ENCODE measurements at places on chromosomes 3 and 15.

DNA sequence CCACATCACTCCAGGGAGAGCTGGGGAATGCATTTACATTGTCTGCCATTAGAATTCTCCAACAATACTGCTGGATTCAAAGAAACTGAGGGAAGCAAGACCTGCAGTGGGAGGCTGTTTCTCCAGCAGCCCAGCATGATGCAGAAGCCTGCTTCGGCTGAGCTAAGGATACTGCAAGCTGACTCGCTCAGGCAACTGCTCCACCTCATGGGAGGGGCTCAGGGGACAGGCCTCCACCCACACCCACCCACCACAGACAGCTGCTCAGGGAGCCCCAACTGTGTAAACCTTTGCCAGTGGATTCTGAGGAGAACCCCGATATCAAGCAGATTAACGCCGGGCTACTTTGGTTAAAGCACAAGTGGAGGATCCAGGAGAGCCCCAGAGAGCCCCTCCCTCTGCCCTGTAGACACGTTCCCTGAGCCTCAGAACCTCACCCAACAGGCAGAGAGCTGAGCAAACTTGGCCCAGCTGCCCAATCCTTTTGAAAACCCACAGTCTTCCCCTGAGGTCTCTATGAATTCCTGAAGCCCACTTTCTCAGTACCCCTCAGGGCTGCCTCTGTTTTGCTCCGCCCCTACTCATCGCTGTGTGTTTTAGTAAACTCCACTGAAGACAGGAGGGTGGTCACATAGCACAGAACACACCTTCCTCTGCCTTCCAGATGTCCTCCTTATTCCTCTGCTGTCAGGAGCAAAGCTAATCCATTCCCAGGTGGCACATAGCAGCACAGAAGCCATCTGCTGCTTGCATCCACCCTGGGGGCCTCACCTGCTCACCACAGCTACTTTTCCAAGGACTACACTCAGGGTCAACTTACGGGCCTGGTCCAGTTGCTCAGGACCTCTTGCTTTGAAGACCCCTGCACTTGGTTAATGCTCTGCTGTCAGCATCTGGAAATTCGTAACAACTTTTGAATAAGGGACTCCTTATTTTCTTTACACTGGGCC lies 269.0 kb downstream of the ABHD5 start:
- no peak for DNase-seq

DNA sequence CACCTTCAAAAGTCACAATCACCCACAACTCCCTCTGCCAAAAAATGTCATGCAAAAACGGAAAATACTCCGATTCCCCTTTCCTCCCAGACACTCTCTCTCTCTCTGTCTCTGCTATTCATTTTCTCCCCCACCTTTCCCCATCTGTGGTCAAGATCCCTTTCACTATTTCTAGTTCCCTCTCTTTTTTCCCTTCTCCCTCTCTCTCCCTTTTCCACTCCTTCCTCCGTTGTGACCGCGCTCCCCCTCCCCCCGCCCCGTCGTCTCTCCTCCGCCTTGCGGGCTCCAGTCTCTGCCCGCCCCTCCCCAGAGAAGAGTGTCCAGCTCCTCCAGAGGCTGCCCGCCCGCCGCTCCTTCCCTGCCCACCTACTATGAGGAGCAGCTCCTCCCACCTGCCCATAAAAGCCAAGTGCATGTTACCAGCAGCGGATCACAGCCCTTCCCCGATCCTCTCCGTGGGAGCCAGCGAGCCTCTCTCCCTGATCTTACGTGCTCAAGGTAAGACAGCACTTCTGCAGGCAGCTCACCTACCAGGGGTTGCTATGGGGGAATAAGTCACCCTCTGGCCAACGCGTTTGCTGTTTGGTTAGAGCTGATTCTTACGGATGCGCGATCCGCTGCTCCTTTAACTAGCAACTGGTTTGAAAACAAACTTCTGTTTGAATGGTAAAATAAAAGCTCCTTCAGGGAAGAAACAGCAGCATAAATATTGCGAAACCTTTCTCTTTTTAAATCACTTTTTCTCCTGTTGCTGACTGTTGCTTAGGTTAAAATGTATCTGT lies at the start of gene COL8A1:
Gene COL8A1 (plus strand): TSS at position 428 of the 782 bp plus-strand sequence. CDS start 152,089 bp downstream, outside the sequence.
- peak; percentile 69 for DNase-seq

DNA sequence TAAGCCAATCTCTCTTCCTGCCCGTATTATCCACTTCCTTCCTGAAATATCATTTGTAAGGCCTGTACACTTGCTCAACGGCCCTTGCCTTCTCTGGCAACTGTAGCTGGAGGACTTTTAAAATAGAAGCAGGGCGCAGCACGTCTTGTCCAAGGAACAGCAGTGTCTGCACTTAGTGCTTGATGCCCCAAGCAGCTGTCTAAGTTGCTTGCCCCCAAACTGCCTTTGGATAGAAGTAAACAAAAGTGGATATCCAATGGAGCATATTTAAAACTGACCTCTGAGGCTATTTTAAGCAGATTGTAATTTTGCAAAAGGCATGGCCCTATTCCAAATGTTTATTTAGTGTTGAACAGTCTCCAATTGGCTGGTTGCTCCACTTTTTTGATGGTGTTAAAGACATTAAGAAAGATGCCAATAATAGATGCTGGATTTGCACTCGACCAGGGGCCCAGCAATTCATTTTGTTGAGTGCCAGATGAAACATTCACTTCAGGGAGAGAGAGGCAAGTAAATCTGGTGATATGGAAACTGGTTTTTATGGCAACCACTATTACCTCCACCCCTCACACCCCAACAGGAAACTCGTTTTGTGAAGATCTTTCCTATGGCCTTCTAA lies 526.8 kb upstream of the TBL1XR1 start:
- DNase-seq: no peak

DNA sequence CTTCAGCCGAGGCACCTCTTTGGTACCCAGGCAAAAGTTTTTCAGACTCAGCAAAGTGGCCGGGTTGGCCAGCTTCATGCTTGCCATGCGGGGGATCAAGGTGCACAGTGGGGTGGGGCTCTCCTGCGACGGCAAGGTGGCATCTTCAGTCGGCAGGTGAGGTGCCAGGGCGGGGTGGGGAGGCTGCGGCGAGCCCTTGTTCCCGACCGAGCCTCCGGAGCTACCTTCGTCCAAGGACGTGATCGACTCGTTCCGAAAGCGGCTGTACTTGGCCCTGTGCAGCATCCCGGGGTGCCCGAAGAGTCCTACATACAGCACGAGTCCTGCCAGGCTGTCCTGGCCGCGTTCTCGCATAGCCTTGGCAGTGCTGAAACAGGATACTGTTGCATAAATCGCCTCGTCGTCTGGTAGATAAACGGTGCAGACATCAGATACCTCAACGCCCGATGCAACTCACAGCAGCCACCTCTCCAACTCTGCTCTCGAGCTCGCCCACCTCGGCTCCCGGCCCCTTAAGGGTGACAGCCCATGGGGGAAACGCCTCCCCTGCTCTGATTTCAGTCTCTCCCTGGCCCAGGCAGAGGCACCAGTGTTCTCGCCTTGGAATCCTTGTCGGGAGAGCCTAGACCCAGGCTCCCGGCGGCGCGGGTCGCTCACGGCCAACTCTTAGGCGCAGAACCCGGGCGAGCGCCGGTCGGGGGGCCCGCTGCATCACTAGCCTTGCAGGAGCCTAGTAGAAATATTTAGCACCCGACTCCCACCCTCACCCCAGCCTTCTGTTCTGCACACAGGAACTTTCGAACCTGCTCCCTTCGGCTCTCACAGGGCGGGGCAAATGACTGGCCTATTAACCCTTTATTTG lies 826 bp downstream of the SHC4 start:
- peak; percentile 55 for DNase-seq

GRCh38 chr3:156516284-156516683 lies 38.6 kb downstream of the SSR3 start:
- no peak for DNase-seq

DNA sequence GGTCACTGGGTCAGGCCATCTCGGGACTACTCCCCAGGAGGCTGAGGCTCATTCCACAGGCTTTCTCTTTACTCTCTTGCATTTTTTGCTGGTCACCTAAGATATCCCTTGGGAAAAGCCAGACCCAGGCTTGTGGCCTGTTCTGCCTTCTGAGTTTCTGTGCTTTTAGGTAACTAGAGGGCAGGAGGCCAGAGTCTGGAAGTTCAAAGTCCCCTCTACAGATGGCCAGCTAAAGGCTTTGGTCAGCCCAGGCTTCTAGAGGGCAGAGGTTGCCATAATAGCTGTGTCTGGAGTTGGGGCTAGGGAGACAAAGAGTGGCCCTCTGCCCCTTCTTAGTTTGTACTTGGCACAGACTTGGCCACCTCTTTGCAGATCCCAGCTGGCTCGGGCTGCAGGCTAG lies 8.4 kb upstream of the PARP6 start:
- no peak for DNase-seq

DNA sequence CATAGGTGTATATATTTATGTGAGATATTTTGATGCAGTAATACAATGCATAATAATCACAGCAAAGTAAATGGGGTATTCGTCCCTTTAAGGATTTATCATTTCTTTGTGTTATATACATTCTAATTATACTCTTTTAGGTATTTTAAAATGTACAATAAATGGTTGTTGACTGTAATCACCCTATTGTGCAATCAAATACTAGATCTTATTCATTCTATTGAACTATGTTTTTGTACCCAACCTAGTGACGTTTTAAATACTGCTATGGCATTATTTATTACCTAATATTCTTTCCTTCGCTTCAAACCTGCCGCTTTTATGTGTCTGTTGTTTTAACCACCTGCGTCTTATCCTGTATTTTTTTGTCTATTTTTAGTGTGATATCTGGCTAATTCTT lies 132.4 kb downstream of the ADAMTSL3 start:
- no peak for DNase-seq

- DNase-seq: no peak
Observed at GRCh38 chr3:197196192-197196591, 102.2 kb downstream of the DLG1 start.

DNA sequence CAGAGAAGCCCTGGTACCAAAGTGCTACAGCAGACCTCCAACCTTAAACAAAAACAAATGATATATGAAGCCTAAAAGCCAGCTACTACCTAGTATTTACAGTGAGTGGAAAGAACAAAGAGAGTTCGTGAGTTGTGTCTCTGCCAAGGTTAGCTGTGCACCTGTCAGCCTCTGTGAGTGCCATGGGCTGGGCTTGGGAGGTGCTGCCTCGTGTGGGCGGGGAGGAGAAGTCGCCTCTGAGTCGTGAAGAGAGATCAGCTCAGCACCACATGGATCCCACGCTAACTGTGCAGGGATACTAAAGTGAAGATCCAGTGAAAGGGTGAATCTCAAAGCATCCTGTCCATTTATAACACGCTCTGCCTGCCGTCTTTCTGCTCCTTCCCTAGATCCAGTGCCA lies 101.9 kb downstream of the CHDH start:
- no peak for DNase-seq

DNA sequence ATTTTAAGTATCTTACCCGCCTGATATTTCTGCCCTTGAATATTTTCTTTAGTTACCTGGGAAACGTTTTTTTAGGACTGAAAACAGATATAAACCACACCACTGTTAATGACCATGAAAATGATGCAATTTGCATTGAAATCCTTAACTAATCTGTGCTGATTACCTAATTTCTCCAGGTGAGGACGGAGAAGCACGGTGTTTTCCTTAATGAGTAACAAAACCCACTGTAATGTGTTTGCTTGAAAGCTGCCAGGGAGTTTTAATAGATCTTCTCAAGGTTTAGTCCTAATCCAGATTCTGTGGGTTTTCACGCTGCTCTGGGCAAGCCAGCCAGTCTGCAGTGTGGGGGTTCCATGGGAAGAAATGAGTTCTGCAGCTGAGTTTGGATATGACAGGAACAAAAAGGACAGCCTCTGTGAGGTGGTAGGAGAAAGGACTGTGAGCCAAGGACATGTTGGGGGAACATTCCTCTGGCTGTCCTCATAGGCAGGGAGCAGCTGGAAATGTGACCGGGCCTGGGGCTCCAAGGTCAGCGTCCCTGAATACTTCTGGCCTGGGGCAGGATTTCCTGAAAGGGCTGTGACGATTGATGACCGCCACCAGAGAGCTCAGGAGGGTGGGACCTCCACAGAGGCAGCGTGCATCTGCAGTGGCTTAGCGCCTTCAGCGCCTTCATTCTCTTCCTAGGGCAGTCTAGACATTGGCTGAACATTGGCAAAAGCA lies 18.6 kb downstream of the THSD4 start:
- DNase-seq: no peak

Measured in nephron progenitor cell (in vitro differentiated cells).